ENCODE measurements at places on chromosomes 5 and 9.
A peak's percentile ranks its signal among the peaks of the same experiment; 100 is the strongest.

- DNase-seq: no peak
Measured at GRCh38 chr9:70197216-70198044, 61.3 kb upstream of the SMC5 start.

DNA sequence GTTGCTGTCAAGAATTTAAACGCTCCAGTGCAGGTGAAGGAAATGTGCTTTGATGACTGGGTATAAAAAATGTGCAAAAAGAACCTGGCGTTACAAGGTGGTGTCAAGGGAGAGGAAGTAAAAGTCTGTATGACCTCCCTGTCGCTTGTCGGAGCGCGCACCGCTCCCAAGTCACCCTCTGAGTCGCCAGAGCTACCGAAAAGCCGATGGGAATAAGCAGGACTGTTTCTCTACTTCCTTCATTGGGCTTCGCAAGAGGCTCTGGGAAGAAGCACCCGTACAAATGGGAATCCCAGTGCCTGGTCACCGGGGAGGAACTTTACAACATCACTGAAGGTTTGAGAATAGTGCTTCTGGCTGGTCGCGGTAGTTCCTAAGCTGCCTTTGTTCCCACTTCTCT is 1.3 kb upstream of the DMRT2 start:
- DNase-seq: peak; percentile 34

GRCh38 chr9:1982074-1982473 is 33.1 kb upstream of the SMARCA2 start:
- no peak for DNase-seq

DNA sequence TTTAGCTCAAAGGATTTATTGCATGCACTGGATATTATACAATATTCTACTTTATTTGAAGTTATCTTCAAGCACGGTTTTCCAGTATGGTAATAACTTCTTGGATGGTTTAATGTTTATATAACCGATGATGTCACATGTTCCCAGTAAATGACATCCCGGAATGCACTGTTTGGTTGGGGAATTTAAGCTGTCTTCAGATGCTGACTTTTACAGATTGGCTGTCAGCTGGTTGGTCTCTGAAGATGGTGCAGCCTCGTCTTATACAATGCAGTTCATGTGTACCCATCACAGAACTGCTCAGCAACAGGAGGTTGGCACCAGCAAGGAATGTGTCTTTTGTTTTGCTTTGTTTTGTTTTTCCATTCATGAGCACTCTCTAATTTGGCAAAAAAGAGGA is 143.8 kb downstream of the PRKACG start:
- no peak for DNase-seq

DNA sequence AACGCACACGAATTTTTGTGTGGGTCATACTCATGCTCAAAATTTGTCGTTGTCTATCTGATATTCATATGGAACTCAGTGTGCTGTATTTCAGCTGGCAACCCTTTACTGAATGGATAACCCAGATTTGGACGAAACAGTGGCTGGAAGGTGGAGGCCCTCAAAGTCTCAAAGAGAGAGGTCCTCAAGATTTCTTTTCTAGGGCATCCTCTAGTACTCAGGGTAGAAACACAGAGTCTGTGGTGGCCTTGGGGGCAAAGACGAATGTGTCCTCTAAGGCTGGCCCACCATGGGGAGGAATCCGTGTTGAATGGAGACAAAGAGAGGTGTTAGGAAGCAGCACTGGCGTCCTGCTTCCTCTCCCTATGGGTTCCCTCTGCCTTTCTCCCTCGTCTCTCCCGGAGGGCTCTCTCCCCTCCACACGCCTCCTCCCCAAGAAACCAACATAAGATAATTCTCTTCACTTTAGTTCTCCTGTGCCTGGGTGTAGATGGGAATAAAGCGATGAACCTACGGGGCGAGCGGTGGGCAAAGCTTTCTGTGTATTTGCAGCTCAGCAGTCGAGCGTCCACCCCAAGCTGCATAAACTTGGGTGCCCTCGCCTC is 333.7 kb downstream of the CWC27 start:
- DNase-seq: no peak

DNA sequence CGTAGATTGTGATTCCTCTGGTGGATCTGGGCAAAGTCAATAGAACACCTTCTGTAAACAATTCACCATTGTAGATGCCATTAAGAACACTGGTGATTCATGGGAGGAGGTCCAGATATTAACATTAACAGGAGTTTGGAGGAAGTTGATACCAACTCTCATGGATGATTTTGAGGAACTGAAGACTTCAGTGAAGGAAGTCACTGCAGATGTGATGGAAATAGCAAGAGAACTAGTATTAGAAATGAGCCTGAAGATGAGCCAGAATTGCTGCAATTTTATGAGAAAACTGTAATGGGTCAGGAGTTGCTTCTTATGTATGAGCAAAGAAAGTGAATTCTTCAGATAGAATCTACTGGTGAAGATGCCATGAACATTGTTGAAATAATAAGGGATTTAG is 26.9 kb downstream of the TCERG1 start:
- no peak for DNase-seq

DNA sequence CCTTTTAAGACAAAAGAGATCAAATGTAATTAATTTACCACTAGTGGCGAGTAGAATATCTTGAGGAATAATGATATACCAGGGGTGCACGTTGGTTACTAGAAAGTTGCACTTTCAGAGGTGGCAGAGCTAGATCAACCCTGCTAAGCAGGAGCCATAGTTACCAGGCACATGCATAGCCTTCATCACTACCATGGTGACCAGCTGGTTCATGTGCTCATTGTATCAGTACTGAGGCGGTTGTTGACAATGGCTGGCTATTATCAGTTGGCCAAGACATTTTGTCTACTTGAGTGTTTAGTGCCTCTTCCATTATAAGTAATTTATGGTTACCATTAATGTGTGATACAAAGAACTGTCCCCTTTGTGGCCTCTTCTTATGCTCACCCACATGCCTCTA is 201.2 kb downstream of the FGF10 start:
- DNase-seq: no peak

DNA sequence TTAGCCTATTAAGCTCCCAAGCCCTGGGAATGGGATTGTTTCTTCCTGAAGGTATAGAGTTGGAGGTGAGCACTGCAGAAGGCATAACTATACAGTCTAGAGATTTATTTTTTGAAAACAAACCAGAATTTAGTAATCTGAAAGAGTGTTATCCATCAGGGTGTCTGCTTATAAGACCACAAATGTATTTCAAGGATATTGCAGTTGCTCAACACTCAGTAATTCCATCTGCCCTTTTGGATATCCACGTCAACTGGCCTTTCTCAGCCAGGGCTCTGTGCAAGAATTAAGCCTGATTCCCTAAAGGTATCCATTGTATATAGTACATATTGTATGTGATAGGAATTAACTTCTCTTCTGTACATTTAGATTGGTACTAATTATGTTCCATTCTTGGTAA is 15.0 kb upstream of the IL31RA start:
- DNase-seq: no peak

DNA sequence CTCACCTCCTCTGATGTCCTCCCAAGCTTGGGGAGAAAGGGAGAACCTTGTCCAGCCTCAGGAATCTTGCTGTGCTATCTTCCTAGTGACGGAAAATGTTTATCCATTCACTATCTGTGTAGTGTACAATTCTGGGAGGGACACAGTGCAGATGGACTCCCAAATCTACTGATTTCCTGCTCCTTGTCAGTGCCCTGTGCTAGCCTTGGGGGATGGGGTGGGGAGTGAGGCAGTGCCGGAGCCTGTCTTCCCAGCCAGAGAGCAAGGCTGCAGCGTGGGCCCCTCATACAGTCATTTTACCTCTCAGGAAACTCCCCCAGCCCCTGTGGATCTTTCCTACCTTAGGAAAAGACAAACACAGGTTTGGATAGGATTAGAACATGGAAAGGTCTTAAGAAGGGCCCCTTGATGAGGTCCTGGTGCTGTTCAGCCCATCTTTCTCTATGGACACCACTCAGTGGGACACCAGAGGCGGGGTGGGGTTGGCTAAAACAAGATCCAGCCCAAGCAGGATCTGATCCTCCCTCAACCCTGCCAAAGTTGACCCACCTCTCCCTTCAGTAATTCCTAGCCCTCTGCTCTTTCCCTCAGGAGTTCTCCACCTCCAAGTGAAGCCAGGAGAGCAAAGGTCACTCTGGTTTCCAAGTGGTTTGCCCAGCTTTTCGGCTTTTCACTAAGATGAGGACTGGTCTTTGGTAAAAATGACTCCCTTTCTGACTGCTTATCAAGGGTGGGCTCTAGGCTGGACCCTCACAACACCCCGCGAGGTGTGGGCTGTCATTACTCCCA is 3.4 kb downstream of the DOLK start:
- DNase-seq: no peak

DNA sequence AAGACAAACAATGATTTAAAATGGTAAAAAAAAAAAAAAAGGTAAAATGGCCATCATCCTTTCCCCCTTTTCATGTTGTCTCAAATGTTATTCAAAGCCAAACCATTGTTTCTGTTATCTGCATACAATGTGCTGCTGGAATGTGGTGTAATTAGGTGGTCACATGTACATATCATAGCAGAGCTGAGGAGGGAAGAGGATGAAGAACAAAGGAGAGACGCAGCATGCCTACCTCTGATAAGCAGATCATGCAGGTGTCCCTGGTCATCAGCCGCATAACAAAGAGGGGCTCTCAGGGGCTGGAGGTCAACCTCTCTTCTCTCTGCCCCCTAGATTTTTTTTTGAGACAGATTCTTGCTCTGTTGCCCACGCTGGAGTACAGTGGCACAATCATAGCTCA is 141.0 kb downstream of the CARTPT start:
- DNase-seq: no peak

DNA sequence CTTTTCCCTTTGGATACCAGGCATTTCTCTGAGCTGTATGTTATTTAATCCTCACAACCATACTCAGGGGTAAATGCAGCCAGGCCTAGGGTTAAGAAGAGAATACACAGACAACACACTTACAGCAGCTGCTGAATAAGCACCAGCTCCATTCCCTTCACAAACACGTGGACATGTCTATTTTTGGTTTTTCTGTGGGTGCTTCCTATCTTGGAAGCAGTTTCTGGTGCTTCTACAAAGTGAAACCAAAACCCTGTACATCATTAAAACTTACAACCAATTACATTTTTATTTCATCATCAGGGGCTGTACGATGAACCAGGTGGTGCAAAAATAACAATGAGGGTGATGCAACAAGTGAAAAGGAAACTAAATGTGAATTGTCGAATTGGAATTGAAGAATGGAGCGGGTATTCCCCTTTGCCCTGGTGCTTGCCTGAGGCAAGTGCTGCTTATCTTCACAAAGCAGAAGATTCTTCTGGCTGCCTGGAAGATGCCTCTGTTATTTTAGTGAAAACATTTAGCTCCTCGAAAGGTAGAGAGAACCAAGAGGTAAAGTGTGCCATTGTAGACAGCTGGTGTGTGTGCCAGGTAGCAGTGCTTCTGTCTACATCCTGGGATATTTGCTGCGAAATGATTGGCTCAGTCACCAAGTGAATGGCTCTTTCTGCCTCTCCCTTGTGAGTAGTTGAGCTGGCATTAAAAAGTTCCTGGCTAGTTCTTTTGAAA is 18.6 kb upstream of the IFNB1 start:
- DNase-seq: no peak

DNA sequence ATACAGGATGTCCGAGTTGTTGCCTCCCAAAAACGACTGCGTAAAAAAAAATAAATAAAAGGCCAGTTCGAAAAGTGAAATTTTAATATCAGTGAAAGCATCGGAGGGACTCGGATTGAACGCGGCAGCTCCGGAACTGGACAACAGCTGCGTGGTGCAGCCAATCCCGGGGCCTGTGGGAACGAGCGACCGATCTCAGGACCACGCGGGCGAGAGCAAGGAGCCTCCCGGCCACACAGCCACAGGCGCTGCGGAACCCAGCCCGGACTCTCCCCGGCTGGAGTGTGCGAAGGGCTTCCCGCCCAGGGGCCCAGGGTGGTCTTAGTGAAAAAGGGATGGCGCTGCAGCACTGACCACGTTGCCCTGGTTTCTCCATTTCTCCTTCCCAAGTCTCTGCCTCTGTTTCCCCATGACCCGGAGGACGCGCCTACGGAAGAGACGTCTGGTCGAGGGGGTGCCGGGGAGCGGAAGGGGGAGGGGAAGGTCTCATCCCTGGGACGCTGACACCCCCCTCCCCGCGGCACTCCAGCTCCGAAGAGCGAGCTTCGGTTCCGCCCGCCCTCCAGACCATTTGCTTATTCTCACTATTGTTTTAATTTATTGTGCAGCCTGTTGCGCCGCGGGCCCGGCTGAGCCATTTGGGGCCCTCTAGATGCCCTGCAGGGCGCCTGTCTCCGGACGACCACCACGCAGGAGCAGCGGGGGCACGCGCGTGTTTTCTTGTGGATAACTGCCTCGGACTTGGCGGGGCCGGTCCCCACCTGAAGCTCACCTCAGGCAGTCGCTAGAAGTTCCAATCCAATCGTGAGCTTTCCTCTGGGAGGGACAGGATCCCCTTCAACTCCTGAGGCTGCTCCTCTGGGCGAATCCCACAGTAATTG is 303.0 kb downstream of the PARP8 start:
- no peak for DNase-seq

GRCh38 chr5:99104538-99105132 is 175.8 kb upstream of the CHD1 start:
- DNase-seq: no peak

DNA sequence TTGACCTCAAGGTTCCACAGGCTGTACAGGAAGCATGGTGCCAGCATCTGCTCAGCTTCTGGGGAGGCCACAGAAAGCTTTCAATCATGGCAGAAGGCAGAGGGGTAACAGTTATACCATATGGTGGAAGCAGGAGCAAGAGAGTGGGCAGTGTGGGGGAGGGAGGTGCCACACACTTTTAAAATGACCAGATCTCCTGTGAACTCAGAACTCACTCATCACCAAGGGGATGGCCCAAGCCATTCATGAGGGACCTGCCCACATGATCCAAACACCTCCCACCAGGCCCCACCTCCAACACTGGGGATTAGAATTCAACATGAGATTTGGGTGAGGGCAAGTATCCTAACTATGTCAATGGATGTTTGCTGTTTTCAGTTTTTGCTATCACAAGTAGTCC is 16.2 kb downstream of the CYFIP2 start:
- DNase-seq: no peak

GRCh38 chr9:109417054-109417453 is 81.1 kb downstream of the PTPN3 start:
- no peak for DNase-seq

DNA sequence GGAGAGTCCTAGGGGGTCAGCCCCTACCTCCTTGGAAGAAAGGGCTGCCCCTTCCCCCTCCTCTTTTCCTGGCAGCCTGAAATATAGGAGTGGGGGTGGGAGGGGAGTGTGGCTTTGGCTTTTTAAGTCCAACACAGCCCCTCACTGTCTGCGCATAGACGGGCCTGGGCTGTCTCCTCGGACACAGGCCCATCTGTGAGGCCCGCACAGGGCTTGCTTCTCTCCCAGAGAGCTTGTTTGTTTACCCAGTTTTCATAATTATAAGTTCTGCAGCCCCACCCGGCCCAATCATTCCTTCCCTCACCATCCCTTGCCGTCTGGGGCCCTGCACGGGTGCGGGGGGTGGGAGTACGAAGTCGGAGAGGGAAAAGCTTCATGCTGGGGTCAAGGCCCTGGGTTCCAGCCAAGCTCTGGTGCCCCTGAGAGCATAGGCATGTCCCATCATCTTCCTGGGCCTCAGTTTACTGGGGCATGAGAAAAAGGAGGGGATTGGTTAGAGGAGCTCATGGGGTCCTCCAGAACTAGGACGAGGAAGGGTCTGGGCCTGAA is 54.0 kb upstream of the STXBP1 start:
- DNase-seq: no peak

All from activated naive CD8-positive, alpha-beta T cell treated with anti-CD3 and anti-CD28 coated beads, Interleukin-2, amount 10 ng/mL, durations not matched to agents 7 days and 5 days (primary cell).